ENCODE measurements at places on chromosomes 3 and 15.
A peak's percentile ranks its signal among the peaks of the same experiment; 100 is the strongest.

DNA sequence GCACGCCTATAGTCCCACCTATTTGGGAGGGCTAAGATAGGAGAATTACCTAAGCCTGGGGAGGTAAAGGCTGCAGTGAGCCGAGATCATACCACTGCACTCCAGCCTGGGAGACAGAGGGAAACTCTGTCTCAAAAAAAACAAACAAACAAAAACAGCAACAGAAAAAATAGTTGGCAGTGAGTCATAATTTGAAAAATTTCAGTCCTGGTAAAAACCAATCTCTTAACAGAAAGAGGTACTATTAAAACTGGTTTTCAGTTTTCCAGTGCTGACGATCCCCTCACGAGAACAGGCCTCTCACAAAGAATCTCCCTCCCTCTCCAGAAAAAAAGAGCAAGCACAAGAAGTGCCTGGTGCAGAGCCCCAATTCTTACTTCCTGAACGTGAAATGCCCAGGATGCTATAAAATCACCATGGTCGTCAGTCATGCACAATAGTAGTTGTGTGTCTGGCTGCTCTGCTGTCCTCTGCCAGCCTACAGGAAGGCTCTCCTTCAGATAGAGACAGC is 22.8 kb upstream of the MAP4 start:
- no peak for DNase-seq

GRCh38 chr3:191461113-191461595 is at the start of gene PYDC2:
Gene PYDC2, plus strand, starts transcription at chr3:191461163. Its CDS starts 0 bp downstream, at chr3:191461163.
- no peak for DNase-seq

GRCh38 chr3:48652923-48653715 is 9.6 kb downstream of the CELSR3 start:
- no peak for DNase-seq

- no peak for DNase-seq
Measured at GRCh38 chr3:194045289-194045688, 90.7 kb upstream of the HES1 start.

- DNase-seq = no peak
Measured at GRCh38 chr3:29534006-29534405, 253.1 kb downstream of the RBMS3 start.

DNA sequence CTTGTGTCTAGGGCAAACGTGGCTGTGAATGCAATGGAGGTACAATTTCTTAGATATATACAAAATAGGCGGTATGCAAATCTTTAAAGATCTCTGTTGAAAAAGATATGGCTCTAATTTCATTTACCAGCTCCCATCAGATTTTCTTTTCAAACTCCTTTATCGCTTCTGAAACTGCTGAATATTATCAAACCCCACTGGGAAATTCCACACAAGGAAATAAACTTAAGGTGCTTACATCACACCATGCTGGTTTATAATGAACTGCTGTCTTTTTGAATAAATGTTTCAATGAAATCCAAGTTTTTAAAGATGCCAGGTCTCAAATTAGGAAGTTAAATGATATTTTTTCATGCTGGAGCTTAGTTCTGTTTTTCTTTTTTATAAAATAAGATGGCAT is 102.5 kb upstream of the ICE2 start:
- no peak for DNase-seq

- DNase-seq = no peak
Measured at GRCh38 chr3:183161552-183162336, 790 bp downstream of the LAMP3 start.

DNA sequence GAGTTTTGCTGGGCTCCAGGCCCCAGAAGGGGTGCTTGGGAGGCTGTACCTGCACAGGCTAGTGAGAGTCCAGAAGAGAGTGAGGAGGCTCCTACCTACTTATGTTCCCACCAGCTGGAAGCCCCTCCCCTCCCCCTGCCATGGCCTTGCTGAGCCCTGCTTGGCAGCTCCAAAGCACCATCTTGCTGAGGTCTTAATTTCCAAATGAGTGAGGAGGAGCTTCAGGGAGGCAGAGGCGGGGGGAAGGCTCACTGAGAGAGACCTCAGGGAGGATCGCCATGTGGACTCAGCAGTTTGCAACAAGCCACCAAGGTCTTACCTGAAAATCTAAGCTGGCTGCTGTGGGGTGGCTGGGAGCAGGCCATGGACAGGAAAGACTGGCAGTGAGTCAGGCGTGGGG is 8.7 kb upstream of the CACNA2D2 start:
- DNase-seq = no peak

GRCh38 chr3:59304296-59304695 is 254.5 kb upstream of the CFAP20DC start:
- DNase-seq = no peak

DNA sequence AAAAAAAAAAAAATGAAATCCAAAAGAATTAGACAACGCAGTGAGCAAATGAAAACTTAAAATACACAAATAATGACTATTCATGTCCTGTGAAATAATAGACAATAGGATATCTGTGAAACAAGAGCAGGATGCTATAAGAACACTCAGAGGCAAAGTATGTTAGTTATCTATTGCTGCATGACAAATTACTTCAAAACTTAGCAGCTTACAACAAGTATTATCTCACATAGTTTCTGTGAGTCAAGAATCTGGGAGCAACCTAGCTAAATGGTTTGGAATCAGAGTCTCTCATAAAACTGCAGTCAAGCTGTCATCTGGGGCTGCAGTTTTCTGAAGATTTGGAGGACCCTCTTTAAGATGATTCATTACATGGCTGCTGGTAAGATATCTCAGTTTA is 36.5 kb upstream of the ZMAT3 start:
- DNase-seq = no peak

DNA sequence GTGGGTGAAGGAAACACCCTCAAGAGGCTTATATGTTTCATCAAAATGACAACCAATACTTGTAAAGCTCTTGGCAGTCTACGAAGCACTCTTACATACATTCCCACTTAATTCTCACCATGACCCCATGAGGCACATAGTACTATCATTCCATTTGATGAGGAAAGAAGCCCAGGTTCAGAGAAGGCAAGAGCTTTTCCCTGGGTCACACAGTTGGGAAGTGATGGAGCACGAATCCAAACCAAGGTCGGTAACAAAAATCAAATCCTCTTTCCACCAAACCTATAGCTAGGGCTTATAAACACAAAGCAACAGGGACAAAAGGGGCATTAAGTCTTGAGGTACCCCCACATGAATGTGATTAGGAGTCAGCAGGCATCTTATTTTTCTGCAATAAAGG is 187.1 kb downstream of the UACA start:
- DNase-seq = no peak

GRCh38 chr3:149816311-149816710 is 3.3 kb downstream of the RNF13 start:
- no peak for DNase-seq

DNA sequence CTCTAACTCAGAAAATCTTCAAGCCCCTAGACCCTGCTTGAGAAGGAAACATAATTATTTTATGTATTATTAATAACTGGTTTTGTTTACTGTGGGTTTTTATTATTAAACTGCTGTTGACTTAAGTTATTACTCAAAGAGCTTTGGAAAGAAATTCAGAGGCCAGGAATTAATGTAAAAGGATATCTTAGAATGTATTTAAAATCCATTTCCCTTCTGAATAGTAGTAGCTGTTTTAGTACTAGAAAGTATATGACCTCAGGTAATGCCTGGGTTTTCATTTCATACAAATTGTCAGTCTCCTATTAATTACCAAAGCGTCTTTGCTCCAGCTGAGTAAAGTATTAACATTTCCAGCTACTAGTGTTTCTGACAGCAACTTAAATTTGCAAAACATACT is 223.1 kb downstream of the ITPR1 start:
- no peak for DNase-seq

DNA sequence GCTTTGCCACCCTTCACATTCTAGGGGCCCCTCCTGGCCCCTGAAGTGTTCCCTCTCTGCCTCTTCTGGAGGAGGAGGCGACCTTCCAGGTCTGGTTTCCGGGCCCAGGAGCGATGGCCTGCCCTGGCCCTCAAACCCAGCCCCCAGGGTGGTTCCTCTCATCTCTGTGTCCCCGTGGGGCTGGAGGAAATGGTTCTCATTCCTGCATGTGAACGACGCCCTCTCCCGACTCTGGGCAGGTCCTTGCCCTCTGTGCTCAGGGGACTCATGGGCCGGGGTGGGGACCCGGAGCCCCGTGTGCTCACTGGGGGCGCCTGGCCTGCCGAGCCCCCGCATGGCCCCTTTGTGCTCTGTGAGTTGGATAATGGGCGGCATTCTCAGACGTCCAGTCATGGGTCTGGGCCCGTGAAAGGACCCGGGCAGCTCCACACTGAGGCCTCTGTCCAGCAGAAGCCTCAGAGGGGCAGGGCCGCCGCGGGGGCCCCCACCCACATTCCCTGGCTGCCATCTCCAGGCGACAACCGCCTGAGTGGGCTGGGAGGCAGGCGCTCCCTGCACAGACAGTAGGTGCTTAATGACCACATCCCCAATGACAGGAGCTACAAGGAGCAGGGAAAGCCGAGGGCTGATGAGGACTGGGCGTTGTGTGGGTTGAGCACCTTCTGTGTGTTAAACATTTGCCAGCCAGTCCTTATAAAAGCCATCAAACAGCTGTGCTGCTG is 5.5 kb upstream of the PLXND1 start:
- peak; percentile 39 for DNase-seq

DNA sequence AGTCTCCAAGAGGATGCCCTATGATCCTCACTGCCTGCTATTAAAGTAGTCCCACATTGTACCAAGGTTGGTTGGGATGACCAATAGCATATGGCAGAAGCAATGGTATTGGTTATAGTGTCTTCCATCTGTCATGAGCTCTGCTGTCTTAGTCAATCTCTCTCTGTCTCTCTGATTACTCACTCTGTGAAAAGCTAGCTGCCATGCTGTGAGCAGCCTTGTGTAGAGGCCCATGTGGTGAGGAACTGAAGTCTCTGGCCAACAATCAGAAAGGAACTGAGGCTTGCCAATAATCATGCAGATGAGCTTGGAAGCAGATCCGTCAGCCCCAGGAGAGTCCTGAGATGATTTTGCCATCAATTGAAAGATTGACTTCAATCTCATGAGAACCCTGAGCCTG is 60.3 kb upstream of the CFAP161 start:
- DNase-seq = no peak

GRCh38 chr3:155512175-155512866 is 218.8 kb upstream of the STRIT1 start:
- no peak for DNase-seq

- DNase-seq = no peak
Measured at GRCh38 chr15:22810033-22810852, 23.8 kb downstream of the NIPA1 start.

DNA sequence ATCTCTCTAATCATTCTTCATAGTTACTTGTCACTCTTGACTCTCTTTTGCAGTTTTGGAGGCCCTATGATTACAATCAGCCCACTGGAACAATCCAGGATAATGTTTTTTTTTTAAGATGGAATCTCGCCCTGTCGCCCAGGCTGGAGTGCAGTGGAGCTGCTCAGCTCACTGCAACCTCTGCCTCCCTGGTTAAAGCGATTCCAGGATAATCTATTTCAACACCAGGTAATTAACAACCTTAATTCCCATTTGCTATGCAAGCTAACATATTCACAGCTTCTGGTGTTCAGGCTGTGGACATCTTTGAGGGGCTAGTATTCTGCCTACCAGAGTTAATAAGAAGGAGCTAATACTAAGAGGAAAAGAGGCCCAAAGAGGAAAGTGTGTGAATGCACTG is 1.1 kb upstream of the BLOC1S6 start:
- no peak for DNase-seq

- DNase-seq = no peak
Measured at GRCh38 chr3:355622-356021, 159.1 kb downstream of the CHL1 start.

DNA sequence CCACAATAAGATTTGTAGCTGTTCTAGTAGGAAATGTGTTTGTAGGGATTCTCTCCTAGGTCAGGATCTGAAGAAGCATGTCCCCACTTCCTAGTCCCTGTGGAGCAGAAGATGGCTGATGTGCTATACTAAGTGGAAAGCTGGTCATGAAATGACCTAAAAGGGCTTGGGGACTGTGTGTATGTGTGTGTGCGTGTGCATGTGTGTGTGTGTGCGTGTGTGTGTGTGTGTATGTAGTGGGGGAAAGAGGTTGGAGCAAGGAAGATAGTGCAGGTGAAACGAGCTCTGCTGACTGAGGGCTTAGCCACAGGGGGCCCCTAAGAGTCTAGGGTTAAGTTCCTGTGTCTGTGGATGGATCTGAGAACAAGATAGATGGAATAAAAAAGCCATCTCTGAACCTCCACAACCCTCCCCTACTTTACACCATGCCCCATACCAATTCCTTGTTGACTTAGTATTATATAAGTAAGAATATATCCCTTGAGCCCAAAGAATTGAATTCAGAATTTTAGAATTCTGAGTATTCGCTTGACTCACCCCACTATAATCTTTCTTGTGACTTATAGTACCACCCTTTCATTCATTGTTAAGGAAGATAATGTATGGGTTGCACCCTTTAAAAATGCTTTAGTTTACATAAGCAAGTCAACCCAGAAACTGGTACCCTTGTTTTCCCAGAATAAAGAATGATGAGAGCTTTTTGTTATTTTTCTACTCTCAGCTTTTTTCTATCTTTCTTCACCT is 96.1 kb downstream of the RPL22L1 start:
- DNase-seq = no peak

DNA sequence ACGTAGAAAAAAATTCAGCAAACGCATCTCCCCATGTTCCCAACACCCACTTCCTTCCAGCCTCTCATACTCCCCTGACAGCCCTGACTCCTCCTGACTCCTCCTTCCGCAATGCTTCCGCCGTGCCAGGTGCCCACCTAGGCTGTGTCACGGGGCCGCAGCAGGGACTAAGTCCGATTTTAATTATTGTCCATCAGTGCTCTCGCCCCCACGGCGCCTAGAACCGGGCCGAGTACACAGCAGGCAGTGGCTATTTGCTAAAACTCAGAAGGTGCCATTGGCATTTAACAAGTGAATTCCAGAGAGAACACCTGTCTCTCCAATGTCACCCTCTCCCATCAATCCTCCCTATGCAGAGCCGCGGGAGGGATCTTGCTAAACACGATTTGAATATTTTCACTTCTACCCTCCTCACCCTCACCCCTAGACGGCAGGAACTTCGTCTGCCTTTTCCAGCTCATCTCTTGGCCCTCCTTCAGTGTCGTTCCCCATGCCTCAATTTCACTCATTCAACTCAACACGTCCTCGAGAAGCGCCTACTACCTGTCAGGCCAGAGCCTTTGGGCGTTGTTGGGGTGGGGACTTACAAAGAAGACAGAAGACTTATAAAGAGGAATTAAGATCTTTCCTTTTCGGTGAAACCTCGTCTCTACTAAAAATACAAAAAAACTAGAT is 11.5 kb upstream of the SHF start:
- no peak for DNase-seq

DNA sequence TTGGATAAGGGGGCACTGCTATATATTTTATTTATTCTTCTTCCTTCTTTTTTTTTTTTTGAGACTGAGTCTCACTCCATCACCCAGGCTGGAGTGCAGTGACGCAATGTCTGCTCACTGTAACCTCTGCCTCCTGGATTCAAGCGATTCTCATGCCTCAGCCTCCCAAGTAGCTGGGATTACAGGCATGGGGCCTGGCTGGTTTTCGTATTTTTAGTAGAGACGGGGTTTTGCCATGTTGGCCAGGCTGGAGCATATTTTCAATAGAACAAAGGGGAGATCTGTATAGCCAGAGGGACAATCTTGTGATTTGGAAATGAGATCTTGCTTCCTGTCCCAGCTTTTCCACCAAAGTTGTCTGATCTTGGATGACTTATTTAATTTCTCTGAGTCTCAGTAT is 133.1 kb upstream of the ABHD17C start:
- no peak for DNase-seq

- no peak for DNase-seq
Measured at GRCh38 chr15:40091861-40092255, 16.8 kb downstream of the BMF start.
